CD4-positive, alpha-beta T cell treated with Interleukin-10 for 1 hour (primary cell): ENCODE measurements at places on chromosomes 5 and 9.
A peak's percentile ranks its signal among the peaks of the same experiment; 100 is the strongest.

DNA sequence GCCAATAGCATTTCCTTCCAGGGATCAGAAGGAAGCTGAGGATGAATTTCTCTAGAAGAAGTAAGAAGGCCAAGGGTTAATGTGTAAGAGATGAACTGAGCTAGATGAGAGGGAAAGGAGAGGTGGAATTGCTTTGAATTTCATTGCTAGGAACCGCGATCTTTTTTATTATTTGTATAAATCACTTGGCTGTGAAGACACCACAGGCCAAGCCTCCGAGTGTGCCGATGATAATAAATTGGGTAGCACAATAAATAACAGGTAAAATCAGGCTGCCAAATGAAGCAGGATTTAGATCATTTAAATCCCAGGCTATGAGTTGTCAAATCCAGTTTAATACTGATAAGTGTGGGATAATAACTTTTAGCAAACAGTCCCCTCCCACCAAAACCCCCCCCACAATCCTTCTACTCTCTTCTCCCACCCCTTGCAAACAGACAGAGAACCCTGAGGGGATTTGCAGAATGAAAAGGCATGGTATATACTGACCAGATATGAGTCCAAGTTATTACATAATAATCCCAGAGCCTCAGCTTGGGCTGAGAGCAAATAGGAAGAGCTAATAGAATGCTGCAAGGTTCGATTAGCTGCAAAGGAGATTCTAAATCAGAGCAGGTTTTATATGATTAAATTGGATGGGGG is 143.5 kb downstream of the PPP2R2B start:
- DNase-seq: no peak

DNA sequence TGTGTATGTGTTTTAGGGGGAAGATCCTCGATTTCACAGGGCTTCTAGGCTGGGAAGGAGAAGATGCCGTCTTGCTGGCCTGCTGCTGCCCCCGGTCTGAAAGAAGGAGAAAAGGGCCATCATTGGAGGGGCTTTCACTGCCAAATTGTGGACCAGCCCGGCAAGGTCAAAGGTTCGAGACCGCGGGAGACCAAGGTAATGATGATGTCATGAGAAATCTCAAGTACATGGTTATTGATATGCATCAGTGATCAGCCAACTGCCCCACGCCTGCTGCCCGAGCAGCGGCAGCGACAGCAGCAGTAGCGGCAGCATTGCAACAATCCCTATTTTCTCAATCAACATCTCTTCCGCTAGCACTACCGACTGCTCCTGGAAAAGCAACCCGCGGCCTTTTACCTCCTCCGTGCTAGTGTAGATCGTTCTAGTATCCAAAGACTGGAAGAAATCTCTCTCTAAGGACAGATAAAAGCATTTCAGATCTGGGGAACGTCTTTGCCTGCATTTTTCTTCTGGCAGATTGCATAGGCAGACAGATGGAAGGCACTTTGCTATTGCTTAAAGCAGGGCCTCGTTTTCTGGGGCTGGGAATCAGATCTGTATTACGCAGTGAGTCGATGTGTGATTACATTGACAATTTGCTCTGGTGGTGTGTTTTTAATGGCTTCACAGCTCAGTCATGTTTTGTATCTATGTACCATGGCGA is 215.3 kb downstream of the MEF2C start:
- no peak for DNase-seq

- DNase-seq: no peak
Measured at GRCh38 chr5:15577831-15578230, 77.9 kb downstream of the FBXL7 start.

DNA sequence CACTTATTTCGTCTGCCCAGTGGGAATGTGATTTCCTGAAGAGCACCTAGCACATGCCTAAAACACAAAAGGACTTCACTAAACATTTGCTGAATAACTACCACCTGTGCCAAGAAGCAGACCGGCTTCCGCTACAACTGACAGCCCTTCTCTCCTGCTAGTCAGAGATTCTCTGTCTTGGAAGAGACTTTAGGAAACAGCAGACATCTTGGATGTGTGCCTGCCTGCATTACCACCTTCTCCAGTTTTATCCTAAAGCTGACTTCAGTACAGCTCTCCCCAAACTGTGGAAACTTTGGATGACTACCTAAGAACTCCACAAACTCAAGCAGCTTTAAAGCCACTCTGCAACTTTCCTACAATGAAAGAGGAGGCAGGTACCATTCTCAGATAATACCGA is 116.5 kb upstream of the MAN2A1 start:
- DNase-seq: no peak

DNA sequence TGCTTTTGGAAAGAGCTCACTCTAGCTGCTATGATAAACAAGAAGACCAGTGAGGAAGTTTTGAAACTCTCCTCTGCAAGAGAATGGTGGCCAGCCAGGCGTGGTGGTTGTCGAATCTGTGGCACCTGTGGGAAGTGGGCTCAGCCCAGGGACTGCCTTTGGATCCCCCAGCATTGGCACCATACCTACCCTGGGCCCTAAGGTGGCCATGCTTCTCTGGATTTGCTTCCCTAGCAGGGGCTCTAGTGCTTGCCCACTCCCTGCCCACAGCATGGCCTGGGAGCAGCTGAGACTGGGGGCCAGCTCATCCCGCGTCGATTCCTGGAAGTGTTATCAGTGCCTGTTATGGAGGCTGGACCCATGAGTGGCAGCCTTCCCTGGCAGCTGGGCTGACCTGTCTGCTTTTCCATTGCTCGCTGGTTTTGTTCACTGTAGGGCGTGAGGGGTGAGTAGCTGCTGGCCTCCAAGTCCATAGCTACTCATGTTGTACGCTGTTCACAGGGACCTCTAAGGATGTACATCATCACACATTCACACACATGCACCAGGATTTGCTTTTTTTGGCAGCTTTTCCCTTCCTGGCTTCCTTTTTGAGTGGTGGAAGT is 2.3 kb downstream of the SLC22A4 start:
- DNase-seq: no peak

DNA sequence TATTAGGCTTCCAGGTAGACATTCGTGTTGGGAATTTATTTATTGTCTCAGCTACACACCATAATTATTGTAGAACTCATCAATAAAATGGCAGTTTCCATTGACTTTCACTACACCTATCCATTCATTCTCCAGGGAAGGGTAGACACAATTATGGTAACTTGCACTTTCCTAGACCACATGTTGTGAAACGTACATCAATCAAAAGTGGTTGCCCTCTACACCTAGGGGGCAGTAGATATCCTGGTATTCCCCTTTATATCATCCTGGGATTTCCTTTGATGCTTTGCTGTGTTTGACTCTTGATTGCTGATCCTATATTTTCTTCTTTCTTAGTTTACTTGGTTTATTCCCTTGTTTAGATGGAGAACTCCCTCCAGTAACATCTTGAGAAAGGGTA is 47.9 kb downstream of the ADGRV1 start:
- no peak for DNase-seq

DNA sequence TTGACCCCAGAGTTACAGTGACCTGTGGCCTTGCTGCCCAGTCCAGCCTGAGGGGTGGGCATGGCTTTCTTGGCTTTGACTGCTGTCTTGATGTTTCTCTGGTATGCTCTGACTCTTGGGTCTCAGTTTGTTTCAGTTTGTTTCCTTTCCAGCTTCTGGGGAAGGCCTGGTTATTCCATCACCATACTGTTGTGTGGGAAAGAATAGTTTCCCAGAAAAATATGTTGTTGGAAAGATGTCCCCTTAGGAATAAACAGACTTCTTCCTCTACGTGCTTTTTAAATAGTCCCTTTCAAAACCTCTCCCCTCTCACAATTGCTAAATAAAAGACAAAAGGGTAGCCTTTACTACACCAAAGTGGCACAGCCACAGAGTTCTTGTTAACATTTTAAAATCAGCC is 49.5 kb downstream of the EGFLAM start:
- DNase-seq: no peak

GRCh38 chr5:36982146-36982545 is 105.6 kb downstream of the NIPBL start:
- no peak for DNase-seq

DNA sequence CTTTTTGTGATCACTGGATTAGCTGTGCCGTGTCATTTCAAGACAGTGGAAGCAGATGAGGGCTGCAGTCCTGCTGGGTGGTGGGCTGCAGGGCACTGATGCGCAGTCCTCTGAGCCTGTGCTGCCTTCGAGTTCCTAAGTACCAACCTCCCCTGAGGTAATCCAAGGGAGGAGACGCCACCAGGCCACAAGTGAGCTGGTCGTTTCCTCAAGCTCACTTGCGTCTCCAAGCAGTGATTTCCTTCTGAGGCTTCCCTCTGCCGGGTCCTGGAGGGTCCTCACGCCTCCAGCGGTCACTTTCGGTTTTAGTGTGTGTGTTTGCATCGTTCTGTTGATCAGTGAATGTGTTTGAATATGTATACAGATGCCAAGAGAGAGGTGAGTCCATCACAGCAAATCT is 115.7 kb downstream of the TRIO start:
- no peak for DNase-seq

GRCh38 chr5:154237946-154238345 is 47.4 kb downstream of the GALNT10 start:
- DNase-seq: no peak

DNA sequence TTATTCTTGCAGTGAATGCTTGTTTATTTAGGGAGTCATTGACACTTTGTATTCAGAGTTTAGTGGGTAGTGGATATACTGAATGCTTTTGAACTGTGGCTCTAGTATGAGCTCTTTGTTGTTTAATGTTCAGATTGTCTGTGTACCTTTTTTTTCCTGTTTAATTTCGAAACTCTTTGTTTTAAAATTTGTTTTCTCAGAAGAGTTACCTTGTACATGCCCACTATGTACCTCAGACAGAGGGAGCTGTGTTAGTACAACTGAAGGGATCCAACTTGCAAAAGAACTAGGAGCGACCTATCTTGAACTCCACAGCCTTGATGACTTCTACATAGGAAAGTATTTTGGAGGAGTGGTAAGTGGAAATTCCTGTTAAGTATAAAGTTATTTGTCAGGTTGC is 17.0 kb downstream of the RHOBTB3 start:
- no peak for DNase-seq

DNA sequence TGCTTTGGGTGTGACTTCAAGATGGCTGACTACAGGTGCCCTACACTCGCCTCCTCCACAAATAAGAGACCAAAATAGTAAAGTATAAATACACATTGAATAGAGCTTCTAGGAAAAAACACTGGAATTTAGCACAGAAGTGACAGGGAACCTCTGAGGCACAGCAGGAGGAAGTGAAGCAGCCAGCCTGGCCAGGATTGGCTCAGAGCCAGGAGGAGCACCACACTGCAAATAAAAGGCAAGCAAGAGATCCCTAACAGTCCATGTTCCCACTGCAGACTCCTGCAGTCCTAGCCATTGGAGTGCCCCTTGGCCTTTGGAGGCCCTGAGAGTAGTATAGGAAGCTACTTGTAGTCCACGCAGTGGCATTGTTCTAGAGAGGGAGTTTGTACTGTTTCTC is 186.7 kb upstream of the TLX3 start:
- no peak for DNase-seq

DNA sequence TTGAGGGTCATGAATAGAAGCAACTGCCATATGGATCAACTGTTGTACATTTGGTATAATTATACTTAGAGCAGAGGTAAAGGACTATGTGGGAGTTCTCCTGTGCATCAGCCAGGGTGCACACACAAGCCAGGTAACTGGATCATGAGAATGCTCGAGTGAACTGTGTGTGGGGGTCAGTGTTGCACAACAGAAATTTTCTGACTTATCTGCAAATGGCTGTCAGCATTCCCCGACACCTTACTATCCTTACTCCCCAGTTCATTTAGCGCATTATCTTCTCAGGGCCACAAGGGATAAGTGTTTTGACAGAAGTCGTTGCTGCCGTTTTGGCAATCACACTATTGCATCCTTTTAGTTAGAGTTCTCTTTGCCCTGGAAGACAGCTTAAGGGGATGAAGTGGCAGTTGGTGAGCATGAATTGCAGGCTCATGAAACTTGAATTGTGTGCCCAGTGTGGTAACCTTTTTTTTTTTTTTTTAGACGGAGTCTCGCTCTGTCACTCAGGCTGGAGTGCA is 1.7 kb downstream of the CANX start:
- no peak for DNase-seq

DNA sequence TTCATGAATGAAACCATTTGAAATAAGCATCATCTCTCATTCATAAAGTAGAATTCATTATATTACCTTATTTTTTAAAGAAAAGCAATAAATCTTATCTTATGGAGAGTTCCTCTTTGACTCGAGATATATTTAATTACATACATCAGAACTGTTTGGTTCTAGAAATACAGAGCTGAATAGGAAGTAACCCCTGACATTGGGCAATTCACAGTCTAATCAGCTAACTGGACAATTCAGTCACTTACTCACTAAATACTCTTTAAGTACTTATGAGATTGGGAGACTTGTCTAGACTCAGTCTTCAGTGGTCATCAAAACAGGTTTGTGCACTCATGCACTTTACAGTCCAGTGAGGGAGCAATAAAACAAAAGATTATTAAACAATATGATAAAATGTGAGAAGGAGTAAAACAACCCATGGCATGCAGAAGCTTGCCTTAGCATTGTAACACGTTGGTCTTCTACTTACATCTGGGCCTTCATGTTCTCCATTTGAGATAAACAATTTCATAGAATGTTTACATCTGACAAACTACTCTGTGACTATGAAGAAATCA is 11.5 kb upstream of the FBXO38 start:
- DNase-seq: no peak

- DNase-seq: peak; percentile 37
Measured at GRCh38 chr9:35726931-35727330, 5.1 kb downstream of the TLN1 start.

GRCh38 chr5:154972476-154973080 is 31.7 kb downstream of the MRPL22 start:
- DNase-seq: no peak

DNA sequence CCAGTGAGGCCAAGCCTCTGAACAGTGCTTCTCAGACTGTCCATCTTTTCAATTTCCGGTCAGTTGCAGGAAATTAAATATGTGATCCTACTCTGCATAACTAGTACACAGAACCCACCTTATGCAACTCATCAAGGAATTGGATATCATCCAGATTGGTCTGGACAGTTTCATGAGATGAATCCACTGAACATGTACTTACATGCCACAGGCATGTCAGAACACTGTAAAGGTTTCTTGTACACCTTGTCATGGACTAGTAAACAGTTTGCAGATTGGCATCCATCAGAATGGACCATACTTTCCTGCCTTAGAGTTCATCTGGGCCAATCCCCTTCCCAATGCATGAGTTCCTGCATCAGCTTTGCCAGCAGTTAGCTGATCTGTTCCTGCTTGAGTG is 30.4 kb downstream of the GARNL3 start:
- DNase-seq: no peak
